Breast epithelium (tissue), 4 donors: ENCODE measurements at places on chromosomes 6 and 20. TPM values are rescaled to one million over a fixed set of nuclear protein-coding genes. Genes with fewer than 3 reads are reported as not detected.

Gene CDH4
- not detected for total RNA-seq

Gene CPXM1
- 45.4 TPM for total RNA-seq

Gene ERVFRD-1
- not detected for total RNA-seq

Gene SYCP2
- total RNA-seq: 4.5 TPM

DNA sequence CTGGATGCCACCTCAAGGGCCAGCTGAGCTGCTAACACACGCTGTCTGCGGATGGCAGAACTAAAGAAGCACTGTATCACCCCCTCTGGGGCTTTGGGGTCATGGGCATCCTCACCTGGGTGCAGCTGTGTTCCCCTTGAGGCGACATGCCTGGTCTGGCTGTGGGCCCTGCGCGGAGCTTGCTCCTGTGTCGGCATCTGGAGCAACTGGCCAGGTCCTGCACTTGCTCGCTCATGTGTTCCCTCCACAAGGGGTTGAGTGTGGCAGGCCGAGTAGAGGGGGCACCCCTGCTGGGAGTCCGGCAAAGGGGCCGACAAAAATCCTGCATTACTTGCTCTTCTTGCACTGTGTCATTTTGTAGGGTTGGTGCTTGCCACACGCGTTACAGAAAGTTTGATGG is 189.0 kb downstream of the CDKAL1 start:
- no peak for DNase-seq

GRCh38 chr6:73471686-73472290 is 10.3 kb downstream of the MTO1 start:
- DNase-seq: no peak

DNA sequence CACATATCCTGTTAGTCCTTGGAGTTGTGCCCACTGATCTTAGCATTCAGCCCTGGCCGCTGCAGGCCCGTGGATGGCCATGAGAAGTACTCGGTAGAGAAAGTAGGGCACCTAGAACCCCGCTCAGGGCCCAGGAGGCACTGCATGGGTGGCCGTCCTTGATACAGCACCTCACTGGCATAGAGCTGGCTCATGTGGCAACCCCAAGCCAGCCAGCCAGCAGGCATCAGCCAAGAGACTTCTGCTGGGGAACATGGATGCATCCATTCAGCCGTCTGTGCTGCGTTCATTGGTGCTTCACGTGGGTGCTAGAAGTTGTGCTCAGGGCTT is 10.6 kb downstream of the PYGB start:
- no peak for DNase-seq

DNA sequence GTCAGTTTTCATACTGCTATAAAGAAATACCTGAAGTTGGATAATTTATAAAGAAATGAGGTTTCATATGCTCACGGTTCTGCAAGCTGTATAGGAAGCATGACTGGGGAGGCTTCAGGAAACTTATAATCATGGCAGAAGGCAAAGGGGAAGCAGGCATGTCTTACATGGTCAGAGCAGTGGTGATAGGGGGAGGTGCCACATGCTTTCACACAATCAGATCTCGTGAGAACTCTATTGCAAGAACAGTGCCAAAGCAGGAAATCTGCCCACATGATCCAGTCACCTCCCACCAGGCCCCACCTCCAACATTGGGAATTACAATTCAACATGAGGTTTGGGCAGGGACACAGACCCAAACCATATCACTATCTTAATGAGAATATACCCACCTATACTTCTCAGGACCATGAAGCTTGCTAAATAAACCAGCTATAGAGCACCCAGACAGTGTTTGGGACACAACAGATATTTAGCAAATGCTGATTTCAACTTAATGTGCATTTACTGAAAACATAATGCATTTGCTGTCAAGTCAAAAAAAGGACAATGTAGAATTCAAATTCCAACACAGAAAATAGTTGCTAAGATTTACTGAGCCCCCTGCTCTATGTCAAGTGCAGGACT is 63.8 kb downstream of the TNFRSF21 start:
- no peak for DNase-seq

DNA sequence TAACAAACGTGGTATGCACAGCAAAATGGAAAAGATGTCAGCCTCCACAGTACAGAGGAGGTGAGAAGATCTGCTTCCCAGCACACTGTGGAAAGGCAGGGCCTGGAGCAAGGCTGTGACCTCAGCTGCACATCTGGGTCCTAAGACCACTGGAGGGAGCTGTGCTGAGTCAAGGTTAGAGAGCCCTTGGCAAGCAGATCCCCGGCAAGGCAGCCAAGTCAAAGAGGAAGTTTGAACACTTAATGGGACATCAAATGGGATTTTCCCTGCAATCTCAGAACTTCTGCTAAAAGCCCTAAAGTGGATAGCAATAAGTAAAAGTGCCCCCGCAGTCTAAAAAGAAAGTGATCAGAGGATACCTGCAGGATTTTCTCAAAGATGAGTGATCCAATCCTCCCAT is 39.5 kb downstream of the UNC5CL start:
- no peak for DNase-seq

DNA sequence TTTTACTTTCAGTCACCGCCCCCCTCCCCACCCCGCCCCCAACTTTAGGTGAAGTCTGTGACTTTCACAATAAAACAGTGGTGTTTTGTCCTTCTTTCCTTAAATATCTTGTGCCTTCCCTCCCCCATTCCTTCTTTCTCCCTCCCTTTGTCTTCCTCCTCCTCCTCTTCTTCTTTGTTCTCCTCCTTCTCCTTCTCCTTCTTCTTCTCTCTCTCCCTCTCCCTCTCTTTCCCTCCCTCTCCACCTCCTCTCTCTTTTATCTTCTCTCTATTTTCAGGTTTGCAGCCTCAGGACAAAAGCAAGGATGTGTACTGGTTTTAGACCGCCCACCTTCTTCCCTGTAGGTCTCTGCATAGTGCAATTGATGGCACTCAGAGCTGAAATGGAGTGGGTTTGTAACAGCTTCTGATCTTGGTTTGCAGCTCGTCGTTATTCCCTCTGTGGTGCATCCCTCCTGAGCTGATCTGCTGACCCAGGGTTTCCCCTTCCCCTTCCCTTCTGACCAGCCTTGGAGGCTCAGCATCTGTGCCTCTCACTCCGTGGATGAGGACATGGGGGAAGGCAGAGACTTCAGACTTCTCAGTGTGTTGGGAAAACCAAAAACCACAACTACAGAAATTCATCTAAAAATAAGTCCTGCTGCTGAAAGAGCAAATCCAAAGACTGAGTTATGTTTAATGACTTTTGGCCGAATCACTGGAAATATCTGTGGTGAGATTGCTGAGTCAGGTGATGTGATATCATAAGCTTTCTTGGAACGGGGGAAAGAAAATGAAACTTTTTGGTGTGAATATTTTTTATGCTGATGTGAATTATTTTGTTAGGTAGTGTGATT is 6.9 kb downstream of the VGLL2 start:
- no peak for DNase-seq

GRCh38 chr6:250676-251075 is 41.6 kb upstream of the DUSP22 start:
- DNase-seq: no peak

DNA sequence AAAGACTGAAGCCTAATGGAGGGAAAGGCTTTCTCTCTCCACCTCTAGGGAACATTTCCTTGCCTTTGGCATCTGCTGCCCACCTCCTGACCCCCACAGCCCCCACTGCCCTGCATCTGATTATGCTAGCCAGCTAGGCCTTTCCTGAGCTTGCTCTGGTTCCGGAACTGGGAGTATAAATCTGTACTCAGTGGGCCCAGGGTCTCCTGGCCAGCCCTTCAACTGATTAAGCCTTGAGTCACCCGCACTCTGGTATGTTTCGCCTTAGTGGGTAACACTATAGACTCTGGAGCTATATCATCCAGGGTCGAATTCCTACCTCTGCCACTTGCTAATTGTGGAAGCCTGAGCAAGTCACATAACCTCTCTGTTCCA is 45.6 kb upstream of the RIPOR2 start:
- no peak for DNase-seq

GRCh38 chr6:48766349-48766748 is 655.4 kb upstream of the PTCHD4 start:
- no peak for DNase-seq

GRCh38 chr20:38031957-38032356 is 1.3 kb downstream of the TTI1 start:
- DNase-seq: no peak

GRCh38 chr6:147180926-147181325 is 23.3 kb upstream of the STXBP5 start:
- DNase-seq: no peak

DNA sequence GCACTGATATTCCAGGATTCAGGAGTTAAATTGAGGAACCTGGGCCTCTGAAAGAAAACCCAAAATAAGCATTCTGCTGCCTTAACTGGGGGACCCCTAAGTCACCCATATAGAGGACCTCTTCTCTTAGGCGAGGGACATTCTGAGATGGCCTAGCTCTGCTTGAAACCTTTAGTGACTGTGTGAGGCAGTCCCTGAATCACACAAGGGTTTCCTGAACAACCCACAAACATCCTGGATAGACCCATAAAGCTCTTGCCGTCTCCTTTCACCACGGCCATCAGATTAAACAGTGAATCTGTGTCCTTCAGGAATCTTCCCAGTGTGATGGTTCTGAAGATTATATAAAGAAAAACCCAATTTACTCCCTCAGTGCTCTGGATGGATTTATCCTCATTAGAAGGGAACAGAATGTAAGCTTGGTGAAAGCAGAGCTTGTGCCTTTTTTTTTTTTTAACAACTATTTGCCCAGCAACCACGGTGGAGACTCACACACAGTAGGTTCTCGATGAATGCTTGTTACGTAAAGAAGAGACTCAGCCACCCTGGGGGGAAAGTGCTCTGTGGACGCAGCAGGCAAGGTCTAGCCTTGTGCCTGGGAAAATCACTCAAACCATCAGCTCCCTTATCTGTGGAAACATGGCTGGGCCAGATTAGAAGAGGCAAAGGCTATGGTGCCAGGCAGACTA is 39.1 kb upstream of the SIRPG start:
- no peak for DNase-seq

- peak; percentile 63 for DNase-seq
Measured at GRCh38 chr6:138001750-138002349, 105.4 kb downstream of the PERP start.

DNA sequence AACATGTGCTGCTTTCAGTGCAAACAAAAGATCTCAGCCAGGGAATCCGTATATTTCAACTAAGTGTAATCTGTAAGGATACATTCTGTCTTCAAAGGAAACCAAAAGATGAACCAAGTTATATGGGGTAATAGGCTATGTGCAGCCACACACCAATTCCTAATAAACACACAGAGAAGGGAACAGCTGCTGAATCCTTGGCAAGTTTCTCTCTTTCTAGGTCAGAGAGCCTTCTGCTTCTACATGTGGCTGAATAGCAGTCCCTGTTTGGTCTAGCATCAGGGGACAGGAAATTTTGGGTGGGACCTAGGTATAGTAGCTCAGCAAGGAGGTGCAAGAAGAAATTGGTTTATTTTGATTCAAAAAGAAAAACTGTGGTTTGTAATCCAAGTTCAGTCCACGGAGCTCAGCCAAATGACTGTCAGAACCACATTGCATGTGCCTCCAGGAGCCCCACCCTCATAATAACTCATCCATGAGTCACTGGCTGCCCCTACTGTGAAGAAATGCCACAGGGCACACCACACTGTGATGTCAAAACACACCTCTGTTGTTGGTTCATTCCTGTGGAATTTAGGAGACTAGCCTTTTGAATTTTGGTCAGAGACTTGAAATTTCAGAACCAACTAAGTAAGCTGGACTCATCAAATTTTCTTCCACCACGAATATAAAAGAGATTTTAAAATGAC is 21.1 kb downstream of the SPTLC3 start:
- DNase-seq: peak; percentile 81

GRCh38 chr6:87806099-87806498 is 104.1 kb upstream of the AKIRIN2 start:
- no peak for DNase-seq

- DNase-seq: no peak
Measured at GRCh38 chr6:123017104-123017682, 21.2 kb downstream of the CLVS2 start.

DNA sequence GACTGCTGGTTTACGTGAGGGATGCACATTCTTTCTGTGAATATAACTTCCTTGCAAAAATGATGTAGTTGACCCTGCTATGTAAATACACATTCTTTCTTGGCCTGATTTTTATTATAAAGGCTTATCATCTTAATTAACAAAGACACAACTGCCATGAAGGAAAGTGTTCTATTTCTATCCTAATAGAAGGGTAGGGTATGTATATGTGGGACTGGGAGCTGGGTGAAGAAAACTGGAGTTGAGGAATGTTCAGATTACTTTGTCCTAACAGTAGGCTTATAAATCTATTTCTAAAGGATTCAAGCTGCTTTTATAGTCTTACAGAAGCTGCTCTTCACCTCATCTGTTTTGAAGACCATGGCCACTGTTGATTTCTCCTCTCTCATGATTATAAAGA is 76.5 kb upstream of the RGS17 start:
- no peak for DNase-seq

GRCh38 chr6:128919412-128920180 is 36.7 kb downstream of the LAMA2 start:
- no peak for DNase-seq

DNA sequence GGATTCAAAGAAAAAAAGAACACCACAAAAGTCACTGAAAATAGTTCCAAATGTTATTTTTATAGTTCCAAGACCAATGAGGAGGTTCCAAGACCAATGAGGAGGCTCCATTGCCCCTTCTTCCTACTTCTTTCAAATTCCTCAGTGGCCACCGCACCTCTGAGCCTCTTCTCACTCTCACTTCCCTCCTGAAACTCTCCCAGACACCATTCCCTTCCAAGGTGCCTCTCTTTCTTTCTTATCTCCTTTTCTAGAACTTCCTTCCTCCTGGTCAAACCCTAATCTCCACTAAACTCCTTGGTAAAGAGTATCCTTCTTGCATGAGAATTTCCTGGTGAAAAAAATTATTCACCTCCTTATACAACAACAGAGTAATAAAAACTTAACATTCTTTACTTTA is 20.4 kb upstream of the MCUR1 start:
- DNase-seq: no peak

GRCh38 chr6:48068278-48069251 is 42.4 kb downstream of the PTCHD4 start:
- DNase-seq: no peak

DNA sequence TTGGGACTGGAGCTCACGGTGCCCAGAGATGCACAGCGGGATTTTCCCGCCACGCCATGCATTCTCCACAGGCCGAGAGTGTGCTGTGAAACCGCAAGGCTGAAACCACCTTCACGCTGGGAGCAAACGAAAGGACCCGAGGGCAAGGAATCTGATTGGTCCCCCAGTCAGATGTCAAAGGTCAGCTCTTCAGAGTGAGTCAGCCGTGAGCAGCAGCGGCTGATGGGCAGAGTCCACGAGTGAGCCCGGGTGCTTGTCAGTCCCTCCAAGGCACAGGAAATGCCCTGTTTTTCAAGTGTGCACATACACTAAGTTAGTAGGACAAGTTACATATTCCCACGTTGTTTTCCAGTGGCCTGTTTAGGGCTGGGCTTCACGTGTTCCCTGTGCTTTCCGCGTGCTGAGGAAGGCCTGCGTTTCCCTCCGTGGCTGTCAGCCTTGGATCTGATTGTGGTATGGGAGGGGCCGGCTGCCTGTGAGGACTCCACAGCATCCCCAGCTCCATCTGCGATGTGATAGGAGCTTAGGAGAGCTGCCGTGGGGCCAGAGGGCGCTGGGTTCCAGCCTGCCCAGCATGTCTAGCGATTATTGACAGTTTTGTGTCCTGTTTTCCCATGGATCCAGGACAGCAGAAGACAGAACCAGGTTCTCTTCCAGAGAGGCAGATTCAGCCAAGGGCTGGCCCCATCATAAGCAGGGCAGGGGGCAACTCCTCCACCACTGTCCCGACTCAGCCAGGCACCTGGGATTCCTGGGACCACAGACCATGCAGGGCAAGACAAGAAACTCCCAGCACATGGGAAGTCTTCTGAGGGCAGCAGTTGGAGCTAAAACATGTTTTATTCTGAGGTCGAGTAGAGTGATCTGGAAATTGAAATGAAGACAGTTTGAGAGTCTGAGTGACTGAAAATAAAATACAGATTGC is 38.2 kb upstream of the FRMD1 start:
- peak; percentile 30 for DNase-seq

- no peak for DNase-seq
Measured at GRCh38 chr20:9269280-9269971, 200.5 kb downstream of the PLCB4 start.
